ENCODE measurements at places on chromosomes 2 and 18.

GRCh38 chr2:240784629-240785423 lies 35.2 kb downstream of the KIF1A start:
- no peak for DNase-seq

DNA sequence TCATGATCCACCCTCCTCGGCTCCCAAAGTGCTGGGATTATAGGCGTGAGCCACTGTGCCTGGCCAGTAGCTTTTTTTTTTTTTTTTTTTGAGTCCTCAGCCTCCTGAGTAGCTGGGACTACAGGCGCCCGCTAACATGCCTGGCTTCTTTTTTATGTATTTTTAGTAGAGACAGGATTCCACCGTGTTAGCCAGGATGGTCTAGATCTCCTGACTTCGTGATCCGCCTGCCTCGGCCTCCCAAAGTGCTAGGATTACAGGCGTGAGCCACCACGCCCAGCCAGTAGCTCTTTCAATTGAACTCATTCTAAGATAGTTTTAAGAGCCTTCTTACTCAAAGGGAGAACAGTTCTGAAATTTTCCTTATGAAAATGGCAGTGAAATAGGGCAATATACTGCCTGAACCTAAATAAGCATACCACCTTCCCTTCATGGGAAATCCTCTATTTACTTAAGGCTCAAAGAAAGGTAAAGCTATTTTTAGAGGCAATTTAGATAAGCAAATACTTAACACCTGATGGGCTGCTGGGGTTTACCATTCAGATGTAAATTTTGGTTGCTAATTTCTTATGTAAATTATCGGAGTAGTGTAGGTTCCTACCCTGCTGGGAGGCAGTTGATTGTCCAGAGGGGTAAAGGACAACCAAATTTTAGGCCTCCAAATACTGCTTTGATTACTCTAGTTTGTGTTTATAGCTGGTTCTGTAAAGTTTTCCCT lies 144.7 kb downstream of the GREB1L start:
- DNase-seq: no peak

- no peak for DNase-seq
Measured at GRCh38 chr2:144390424-144391020, 129.4 kb downstream of the ZEB2 start.

DNA sequence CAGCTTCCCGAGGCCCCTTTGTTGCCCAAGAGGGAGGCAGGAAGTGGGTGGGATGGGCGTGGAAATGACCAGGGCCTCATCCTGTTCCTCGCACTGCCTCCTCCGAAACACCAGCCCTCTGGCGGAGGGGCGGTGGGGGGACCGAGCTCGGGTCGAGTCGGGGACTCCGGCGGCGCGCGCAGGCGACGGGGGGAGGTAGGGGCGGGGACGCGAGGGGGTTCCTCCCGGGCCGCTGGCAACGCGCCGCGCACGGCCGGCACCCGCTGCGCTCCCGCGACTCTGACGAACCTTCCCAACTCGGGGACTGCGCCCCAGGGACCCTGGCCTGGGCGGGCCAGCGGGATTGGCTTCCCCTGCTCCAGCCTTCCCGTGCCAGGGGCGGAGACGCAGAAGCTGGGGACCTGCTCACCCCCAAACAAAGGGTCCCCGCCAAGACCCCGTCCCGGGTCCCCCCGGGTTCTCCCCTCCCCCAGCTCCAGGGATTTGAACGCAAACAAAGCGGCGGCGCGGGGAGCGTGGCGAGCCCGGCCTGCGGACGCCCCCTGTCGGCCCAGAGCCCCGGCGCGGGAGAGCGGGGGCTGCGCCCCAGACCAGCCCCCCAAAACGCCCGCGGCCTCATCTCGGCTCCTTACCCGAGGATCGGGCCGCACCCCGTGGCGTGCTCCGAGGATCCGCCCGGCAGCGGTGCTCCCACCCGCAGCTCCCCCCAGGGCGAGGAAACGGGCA lies 1.2 kb downstream of the SEMA4C start:
- no peak for DNase-seq

GRCh38 chr2:146227152-146228019 lies 1617.4 kb upstream of the ACVR2A start:
- no peak for DNase-seq

DNA sequence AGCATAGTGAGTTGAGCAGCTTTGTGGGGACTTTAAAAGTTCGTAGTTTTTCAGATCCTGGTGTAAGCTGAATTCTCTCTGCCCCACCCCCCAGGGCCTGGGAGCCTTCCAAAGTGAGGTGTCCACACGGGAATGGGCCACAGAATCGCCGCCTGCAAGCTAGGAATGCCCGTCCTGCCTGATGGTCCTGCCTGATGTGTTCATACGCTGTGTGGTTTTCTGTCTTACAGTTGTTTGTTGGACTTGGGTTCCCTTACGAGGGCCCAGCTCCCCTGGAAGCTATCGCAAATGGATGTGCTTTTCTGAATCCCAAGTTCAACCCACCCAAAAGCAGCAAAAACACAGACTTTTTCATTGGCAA lies 158.7 kb downstream of the MGAT5 start:
- no peak for DNase-seq

DNA sequence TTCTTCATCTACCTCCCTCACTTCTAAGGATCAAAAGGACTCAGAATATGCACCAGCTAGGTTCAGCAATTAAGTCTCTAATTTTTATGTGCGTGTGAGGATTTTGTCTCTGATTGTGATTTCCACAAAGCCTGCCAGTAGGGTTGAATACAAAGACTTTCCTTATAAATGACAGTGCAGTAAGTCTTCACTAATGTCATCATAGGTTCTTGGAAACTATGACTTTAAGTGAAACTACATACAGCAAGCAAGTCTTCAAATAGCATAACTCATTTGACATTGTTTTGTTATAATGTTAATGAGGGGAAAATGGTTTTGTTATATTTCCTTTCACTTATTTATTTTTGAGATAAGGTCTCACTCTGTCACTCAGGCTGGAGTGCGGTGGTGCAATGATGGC lies 526.3 kb upstream of the DCC start:
- no peak for DNase-seq

- no peak for DNase-seq
Measured at GRCh38 chr2:10004836-10005235, 38.5 kb upstream of the KLF11 start.

- DNase-seq: no peak
Measured at GRCh38 chr2:47043142-47043890, 111.8 kb downstream of the STPG4 start.

DNA sequence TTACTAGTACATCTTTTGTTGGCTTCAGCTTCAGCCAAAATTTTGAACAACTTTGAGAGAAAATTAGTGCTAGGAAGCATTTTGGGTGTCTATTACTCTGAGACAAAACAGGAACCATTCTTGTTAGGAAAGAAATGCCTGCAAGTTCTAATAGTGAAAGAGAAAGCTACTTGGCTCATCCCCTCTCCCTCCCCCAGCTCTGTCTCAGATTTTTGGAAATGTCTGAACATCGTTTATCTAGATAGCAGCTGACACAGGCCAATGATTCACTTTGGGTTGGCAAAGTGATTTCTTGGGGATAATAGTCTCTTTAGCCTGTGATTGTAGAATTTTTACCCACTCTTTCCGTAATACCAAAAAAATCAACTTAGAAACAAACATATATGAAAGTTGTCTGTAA lies 42.3 kb upstream of the PTPRM start:
- no peak for DNase-seq

- DNase-seq: no peak
Measured at GRCh38 chr18:46028536-46028891, 43.5 kb downstream of the PSTPIP2 start.

GRCh38 chr18:76328140-76328539 lies 166.9 kb downstream of the ZNF516 start:
- DNase-seq: no peak

DNA sequence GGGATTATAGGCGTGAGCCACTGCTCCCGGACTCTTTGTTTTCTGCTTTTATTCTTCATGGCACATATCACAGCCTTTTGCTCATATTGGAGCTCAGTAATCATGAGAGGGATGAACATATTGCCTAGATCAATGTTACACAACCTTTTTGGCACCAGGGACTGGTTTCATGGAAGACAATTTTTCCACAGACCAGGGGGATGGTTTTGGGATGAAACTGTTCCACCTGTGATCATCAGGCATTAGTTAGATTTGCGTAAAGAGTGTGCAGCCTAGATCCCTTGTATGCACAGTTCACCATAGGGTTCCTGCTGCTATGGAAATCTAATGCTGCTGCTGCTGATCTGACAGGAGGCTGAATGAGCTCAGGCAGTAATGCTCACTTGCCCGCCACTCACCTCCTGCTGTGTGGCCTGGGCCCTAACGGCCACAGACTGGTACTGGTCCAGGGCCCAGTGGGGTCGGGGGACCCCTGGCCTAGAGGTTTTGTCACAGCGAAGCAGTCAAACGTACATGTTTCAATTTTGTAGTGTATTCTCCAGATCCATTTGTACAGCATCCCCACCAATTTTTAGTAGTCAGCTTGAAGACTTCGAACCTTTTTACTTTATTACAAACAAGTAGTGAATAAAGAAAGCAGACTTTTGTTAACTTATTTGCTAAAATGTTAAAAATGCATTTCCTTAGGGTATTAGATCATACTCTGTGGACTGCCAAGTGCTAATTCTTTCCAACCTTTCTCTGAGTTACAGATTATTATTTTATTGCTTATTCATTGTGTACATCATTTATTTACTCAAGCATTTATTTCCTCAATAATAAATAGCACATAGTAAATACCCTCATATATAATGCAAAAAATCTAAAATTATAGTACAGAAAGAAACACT lies 6.2 kb downstream of the DAW1 start:
- DNase-seq: no peak

- no peak for DNase-seq
Measured at GRCh38 chr2:187906021-187906420, 351.8 kb upstream of the TFPI start.

DNA sequence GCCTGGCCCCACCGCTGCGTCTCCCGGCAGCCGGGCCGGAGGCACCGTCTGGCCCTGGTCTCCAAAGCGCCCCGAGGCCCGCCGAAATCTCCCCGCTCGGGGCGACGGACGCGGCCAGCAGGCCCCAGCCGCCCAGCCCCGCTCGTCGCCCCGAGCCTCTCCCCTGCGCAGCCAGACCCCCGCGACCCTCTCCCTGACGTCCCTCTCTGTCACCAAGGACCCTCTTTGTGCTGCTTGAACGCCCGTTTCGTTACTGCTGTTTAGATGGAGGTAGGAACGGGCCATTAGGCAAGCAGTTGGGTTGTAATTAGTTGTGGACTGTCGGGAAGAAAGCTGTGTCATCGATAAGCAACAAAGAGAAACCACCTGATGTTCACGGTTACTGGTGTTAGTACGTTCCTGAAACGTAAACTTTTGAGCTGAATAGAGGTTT lies 686 bp downstream of the UBXN4 start:
- no peak for DNase-seq

DNA sequence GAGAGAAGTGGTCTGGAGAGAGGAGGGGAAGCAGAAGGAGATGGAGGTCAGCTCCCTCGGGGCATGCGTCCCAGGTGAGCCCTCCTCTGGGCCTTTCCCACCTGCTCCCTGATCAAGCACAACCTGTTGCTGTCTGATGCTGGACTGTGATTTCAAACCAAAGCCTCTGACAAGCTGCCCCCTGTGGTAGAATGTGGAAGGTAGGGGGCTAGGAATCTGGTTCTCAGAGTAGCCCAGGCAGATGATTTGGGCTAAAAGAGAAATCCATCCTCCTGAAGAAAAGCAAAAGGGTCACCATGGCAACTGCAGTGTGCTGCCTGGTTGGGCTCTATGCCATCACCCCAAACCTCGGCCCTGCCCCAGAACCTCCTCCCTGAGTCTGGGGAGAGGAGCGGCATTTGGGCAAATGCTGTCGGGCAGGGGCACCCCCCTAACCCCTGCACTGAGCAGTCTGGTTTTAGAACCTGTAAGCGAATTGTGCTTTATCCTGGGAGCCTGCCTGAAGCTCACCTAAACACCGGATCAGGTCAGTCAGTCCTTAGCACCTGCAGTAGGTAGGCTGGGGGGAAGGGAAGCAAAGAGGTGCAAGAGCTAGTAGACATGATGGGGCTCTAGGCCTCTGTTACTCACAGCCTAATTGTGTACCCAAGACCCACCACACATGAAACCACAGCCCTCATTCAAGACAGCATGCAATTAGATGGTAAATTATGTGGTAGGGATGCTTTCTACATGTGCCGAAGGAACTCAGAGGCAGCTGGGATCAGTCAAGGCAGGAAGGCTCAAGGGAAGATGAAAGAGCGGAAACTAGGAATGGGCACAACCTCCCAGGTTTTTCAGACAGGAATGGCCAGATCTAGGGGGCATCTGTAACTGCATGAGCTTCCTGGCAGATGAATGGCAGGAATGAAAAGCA lies 83.5 kb downstream of the DNMT3A start:
- no peak for DNase-seq

Data from activated CD8-positive, alpha-beta memory T cell treated with anti-CD3 and anti-CD28 coated beads for 1 hour (primary cell).